ENCODE measurements at places on chromosomes 7 and 10. TPM values are rescaled to one million over a fixed set of nuclear protein-coding genes. Genes with fewer than 3 reads are reported as not detected.

Gene SMO
- total RNA-seq: 13.8 TPM

Gene CRYGN
- not detected for total RNA-seq

Gene PRRT4
- total RNA-seq: 0.26 TPM

Gene CTTNBP2
- 0.67 TPM for total RNA-seq

Gene IL6
- total RNA-seq: 0.66 TPM

Gene JAKMIP3
- total RNA-seq: 0.79 TPM

Gene MMD2
- not detected for total RNA-seq

Gene SRRM3
- 9.5 TPM for total RNA-seq

Gene RBM20
- 4.3 TPM for total RNA-seq

Gene ADRA2A
- total RNA-seq: 0.23 TPM

Gene NEUROD6
- not detected for total RNA-seq

Gene FERD3L
- total RNA-seq: not detected

Gene C10orf67
- total RNA-seq: 0.09 TPM

Gene PRPF18
- total RNA-seq: 20.5 TPM

Gene NPY
- total RNA-seq: not detected

Gene ZNF736
- total RNA-seq: 0.02 TPM

Gene CLDN3
- 3.0 TPM for total RNA-seq

Gene AKR1D1
- total RNA-seq: 0.08 TPM

Gene CALHM1
- total RNA-seq: not detected

Gene AGBL3
- 0.80 TPM for total RNA-seq

Gene HTRA1
- 55.6 TPM for total RNA-seq

Gene PAX2
- total RNA-seq: 0.18 TPM

Gene ASIC3
- 10.5 TPM for total RNA-seq

Gene ANKRD2
- 7.4 TPM for total RNA-seq

Gene KIN
- total RNA-seq: 13.3 TPM

Gene TNS3
- total RNA-seq: 70.2 TPM

Gene KEL
- total RNA-seq: not detected

Gene MSS51
- total RNA-seq: 0.48 TPM

Gene AGR2
- total RNA-seq: 120 TPM

Gene TMEM139
- total RNA-seq: 0.91 TPM

Gene CD36
- not detected for total RNA-seq

Gene SPRN
- 0.33 TPM for total RNA-seq

Gene TMEM213
- not detected for total RNA-seq

Gene EMX2
- not detected for total RNA-seq

Gene IGF2BP3
- 29.7 TPM for total RNA-seq

Gene ITPRID1
- not detected for total RNA-seq

Gene OR2A5
- not detected for total RNA-seq

Gene NUP42
- 24.7 TPM for total RNA-seq

Gene LDB3
- total RNA-seq: 0.18 TPM

Gene NFE2L3
- 8.7 TPM for total RNA-seq

Gene LOXL4
- 1.6 TPM for total RNA-seq

Gene MMP21
- not detected for total RNA-seq

Gene SCART1
- total RNA-seq: 0.14 TPM

Gene DPP6
- total RNA-seq: not detected

Gene CLCN1
- 0.05 TPM for total RNA-seq

Gene EFCAB10
- total RNA-seq: 2.4 TPM

Gene TEX47
- total RNA-seq: not detected

Gene NKX2-3
- not detected for total RNA-seq

Gene IDI2
- total RNA-seq: not detected

Gene LIPM
- total RNA-seq: not detected

Gene HTR7
- total RNA-seq: 0.39 TPM

Gene CPA4
- 6.3 TPM for total RNA-seq
